ENCODE measurements at places on chromosomes 7 and 10. TPM values are rescaled to one million over a fixed set of nuclear protein-coding genes. Genes with fewer than 3 reads are reported as not detected.

- DNase-seq, result no peak
These were observed 23.1 kb upstream of the FMC1 start for GRCh38 chr7:139317939-139318505.

DNA sequence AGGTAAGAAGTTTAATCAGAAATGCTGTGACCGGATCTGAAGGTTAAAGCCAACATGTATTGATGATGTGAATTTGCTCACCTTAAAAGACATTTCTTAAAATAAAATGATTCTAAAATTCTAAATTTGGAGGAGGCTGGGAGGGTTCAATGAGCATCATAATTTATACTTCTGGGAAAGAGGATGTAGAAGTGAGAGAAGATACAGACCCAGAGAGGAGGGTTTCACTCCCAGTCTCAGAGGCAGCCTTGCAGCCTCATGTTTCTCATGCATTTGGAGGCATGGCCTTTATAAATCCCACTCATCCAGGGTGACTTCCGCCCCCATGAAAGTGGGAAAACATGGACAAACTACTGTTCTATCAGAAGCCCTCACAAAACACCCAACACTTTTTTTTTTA lies 305.6 kb upstream of the PITRM1 start:
- no peak for DNase-seq

GRCh38 chr10:29011516-29011915 lies 277.4 kb upstream of the LYZL1 start:
- no peak for DNase-seq

Gene ENO4
- total RNA-seq, result 0.69 TPM

DNA sequence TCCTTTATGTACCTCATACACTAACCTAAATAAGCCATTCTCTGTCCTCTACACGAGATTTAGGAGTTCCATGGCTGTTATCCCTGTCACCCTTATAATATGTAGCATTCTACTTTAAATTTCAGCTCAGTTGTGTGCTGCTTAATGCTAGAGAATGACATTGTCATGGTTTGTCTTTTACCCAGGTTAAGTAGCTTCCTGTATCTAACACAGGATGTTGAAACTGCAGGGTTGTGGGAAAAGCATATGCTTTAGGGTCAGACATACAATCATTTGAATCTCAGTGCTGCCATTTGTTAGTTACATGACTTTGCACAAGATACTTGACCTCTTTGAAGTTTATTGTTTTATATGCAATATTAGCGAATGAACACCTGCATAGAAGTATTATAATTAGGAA lies 235.1 kb upstream of the CACNA2D1 start:
- DNase-seq, result no peak

Data from MG63 (cell line).